ENCODE measurements at places on chromosomes 6 and 20.

DNA sequence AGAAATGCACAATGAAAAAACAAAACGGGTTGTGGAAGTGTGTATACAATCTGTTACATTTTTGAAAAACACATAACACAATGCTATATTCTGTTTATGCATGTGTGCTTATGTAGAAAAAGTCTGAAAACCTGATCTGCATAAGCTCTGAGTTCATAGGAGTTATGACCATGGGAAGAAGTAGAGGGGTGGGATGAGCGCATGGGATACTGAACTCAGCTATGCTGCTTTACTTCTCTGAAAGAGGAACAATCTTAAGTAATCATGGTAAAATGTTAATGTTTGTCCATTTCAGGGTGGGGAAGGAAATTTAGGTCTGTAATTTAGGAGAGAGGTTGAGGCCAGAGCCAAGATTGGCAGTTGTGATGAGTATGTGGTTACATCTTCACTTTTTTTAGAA, 126.8 kb downstream of the MTHFD1L start:
- no peak for DNase-seq

GRCh38 chr6:168450917-168451316, 9.9 kb downstream of the SMOC2 start:
- DNase-seq, result no peak

DNA sequence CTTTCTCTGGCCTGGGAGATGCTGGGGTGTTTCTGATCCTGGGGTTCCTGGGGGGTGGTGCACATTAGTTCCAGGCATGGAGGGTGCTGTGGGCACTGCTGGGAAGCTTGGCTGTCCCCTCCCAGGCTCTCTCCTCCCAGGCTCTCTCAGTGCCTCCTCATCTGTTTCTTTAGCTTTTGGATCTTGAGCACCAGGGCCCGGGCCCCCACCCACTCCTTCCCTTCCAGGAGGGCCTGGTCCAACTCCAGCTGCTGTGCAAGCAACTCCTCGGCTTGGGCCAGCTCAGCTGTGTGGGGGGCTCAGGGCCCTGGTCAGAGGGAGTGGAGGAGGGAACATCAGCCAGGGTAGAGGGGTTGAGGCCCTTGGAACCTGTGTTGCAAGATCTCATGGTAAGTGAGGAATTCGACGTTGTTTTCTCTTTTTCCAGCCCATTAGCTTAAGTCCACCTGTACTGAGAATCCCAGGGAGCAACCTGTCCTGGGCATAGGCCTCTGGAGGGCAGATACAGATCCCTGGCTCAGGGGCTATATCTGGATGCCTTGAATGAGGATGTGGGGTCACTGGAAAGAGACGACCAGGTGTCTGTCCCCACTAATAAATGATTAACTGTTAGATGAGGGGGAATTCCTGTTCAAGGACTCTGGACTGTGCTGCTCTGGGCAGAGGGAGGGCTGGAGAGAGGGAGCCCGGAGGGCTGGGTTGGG, 34.5 kb upstream of the HLA-A start:
- no peak for DNase-seq

DNA sequence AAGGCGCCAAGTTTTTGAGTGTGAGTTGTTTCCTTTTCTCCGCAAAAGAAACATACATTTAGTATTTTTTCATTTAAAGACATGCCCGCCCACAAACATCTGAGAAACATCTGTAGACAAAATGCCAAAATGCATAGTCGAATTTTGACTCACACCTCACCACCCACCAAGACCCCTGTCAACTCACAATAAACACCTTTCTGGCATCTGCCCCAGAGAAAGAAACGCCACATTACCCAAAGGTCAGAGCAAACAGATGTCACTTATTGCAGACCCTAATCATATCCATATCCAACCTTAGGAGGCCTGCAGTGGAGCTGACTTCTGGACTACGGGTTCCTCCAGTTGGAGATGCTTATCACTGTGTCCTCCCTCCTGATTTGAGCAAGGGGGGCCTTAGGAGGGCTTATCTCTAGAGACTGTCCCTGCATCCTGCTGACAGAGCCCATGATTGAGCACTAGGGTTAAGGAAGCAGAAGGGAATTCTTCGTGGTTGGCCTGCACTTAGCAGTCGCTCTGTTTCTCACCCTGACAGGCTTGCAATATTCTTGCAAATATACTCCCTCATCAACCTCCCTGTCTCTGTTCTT, 90.5 kb upstream of the TBX18 start:
- no peak for DNase-seq

DNA sequence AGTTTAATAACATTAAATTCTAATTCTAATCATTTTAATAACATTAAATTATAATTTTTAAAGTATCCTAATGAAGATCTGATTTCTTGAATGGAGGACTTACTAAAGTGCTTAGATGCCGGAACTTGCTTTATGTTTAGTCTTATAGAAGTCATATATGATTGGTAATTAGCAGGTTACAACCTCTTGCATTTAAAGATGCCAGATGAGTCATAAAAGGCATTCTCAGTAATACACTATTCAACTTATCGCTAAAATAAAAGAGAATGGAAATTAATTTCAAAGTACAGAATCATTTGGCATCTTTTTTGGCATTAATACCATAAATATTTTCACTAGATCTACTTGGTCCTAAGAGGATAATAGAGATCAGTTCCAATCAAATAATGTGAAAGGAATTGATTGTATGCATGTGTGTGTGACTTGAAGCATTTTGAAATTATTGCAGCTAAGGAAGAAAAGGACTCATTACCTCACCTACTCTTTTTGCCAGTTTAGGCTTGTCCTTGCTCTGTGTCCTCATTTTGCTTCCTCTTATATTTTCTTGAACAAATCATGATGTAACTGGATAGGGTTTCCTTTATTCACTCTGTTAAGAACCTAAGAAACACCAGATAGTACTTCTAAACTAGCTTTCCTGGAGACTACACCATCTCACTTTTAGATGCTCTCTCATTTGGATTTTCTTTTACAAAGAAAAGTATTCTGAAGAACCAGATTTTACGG, 2.7 kb downstream of the COL21A1 start:
- DNase-seq, result no peak

DNA sequence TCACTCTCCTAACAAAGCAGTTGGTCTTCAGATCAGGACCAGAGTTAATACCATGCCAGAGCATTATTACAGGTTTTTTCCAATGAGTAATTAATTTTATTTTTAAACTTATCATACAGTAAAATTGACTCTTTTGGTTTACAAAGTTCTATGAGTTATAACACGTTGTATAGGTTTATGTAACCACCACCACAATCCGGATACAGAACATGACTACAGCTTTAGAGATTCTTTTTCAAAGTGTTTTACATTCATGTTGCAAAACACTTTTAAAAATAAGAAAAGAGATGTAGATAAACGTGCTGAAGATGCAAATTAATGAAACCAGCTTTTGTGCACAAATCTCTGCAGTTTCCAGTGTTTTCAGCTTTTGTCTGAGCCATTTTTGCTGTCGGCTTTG, 1.5 kb upstream of the TPBG start:
- no peak for DNase-seq

DNA sequence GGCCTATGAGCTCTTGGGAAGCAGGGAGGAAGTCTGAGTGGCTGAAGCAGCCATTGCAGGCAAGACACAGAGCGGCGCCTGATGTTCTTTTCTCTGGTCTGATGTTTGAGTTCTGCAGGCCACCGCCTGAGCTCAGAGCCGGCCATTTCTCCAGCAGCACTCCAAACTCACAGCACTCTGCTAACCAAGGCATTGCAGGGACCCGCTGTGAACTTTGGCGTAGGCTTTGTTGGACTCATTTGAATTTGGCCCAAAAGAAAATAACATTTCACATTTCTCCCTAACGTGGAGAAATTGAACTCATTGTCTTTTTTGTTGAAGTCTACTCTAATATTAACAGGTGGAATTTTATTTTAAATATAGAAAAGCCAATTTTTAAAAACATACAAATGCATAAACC, 336.1 kb downstream of the FARS2 start:
- DNase-seq, result no peak

All from fibroblast of the conjunctiva (primary cell).